Lung (tissue), 17 donors: ENCODE measurements at places on chromosomes 16 and 17. TPM values are rescaled to one million over a fixed set of nuclear protein-coding genes. Genes with fewer than 3 reads are reported as not detected.

- H3K27ac ChIP-seq, result no peak overlapping the region
- no peaks in the 10 kb centered on the region for H3K4me1 ChIP-seq
- DNase-seq, result no peak
- peaks cover 10% of the 10 kb centered on the region for H3K36me3 ChIP-seq
- H3K4me3 ChIP-seq, result no peak overlapping the region
Observed at GRCh38 chr16:14545346-14545884, 84.6 kb downstream of the PARN start.

GRCh38 chr16:85982563-85982939, 83.6 kb downstream of the IRF8 start:
- no peaks in the 10 kb centered on the region for H3K27me3 ChIP-seq
- H3K4me3 ChIP-seq, result no peak overlapping the region

GRCh38 chr16:87954361-87954760, 3.1 kb downstream of the BANP start:
- no peaks in the 10 kb centered on the region for H3K27me3 ChIP-seq
- H3K27ac ChIP-seq, result no peak overlapping the region
- peaks cover 9% of the 10 kb centered on the region for H3K36me3 ChIP-seq
- H3K4me3 ChIP-seq, result no peak overlapping the region
- DNase-seq, result no peak
- H3K4me1 ChIP-seq, result peaks cover 7% of the 10 kb centered on the region

- H3K36me3 ChIP-seq, result peaks cover 6% of the 10 kb centered on the region
- DNase-seq, result no peak
- no peaks in the 10 kb centered on the region for H3K27me3 ChIP-seq
Observed at GRCh38 chr16:1966460-1966859, at the start of gene RNF151. TSS of gene RNF151 (plus strand) at chr16:1966856. CDS start at chr16:1966882, 26 bp downstream.

GRCh38 chr17:27206447-27206846, 87.5 kb upstream of the WSB1 start:
- no peak overlapping the region for H3K4me3 ChIP-seq
- no peaks in the 10 kb centered on the region for H3K4me1 ChIP-seq
- H3K27me3 ChIP-seq, result no peaks in the 10 kb centered on the region
- no peak for DNase-seq
- H3K36me3 ChIP-seq, result no peaks in the 10 kb centered on the region

DNA sequence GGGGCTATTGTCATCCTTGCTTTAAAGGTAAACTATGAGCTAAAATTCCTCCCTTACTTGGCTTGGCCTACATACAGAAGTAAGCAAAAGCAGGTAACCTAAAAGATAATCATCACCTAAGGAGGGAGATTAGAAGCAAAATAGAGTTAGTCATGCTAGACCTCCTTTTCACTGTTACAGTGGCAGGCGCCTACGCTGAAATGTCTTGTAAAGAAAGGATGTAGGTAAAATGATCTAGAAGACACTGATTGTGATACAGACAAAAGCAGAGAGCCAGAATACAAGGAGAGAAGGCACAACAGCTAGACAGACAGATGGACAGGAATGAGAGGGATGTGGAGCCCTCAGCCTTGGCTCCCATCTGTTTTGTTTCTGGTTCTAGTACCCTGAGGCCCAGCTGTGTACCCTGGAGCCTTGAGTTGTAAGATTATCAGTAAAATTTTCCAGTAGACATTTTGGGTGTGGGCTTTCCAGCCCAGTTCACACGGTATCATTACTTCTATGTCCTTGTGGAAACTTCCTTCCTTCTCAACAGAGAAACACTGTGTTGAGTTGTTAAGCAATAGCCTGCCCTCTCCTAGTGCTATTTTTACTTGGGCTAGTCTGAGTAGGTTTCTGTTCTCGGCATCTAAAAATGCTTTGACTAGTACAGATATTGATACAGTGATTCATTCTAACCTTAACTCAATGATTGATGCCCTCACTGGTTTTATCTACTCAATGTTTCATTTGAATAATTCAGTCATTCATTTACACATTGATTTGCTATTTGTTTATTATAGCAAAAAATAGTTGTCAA, 7.7 kb upstream of the C16orf78 start:
- no peaks in the 10 kb centered on the region for H3K27me3 ChIP-seq
- H3K4me1 ChIP-seq, result no peaks in the 10 kb centered on the region
- H3K4me3 ChIP-seq, result no peak overlapping the region
- no peaks in the 10 kb centered on the region for H3K36me3 ChIP-seq
- DNase-seq, result no peak

DNAI2 gene
- total RNA-seq, result 8.3 TPM

BORCS6 gene
- 5.3 TPM for total RNA-seq

KRTAP4-9 gene
- not detected for total RNA-seq

FSCN2 gene
- 3.9 TPM for total RNA-seq

TMED6 gene
- total RNA-seq, result 0.95 TPM

CES5A gene
- not detected for total RNA-seq

KLHL10 gene
- 0.09 TPM for total RNA-seq
